Activated T-cell treated with anti-CD3 and anti-CD28 coated beads, Interleukin-2, amount 50 U/mL, for 4 hours (primary cell): ENCODE measurements at places on chromosomes 2 and 18. TPM values are rescaled to one million over a fixed set of nuclear protein-coding genes. Genes with fewer than 3 reads are reported as not detected.

KCNG3 gene
- total RNA-seq: 0.24 TPM

CCNYL1 gene
- total RNA-seq: 6.7 TPM

FLACC1 gene
- total RNA-seq: 0.63 TPM

PSMA8 gene
- total RNA-seq: 0.87 TPM

KLHL29 gene
- 1.1 TPM for total RNA-seq

GPR45 gene
- not detected for total RNA-seq
